ENCODE measurements at places on chromosomes 4 and X.

DNA sequence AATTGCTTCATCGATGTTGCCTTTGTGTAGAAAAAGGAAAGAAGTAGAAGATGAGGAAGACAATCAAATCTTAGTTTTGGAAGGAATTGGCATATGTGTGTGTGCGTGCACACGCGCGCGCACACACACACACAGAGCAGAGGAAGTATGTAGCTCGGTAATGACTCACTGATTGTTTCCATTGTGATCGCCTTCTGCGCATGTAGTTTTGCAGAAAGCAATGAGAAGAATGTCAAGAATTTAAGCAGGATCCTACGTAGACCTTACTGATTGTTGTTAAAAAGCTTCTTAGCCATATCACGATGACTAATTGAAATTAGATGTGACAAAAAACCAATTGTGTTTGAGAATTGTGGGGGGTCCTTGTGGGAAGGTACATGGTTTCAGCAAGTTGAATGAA, 12.8 kb upstream of the LIMCH1 start:
- no peak for DNase-seq

DNA sequence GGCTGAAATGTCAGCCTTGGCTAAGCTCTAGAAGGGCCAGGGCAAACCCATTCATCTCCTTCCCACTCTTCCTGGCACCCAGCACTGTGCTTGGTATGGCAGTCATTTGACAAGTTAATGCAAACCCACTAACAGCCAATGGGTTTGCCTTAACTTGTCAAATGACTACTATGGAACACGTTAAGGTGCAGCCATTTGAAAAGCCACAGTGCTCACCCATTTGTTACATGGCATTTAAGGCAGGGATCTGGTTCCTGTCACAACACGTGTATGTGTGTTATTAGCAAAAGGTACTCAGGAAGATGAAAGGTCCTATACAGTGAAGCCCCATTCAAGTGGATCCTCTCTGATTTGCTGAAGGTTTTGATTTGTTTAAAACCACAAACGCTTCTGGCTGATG, 7.2 kb downstream of the CRMP1 start:
- DNase-seq = no peak

GRCh38 chrX:112270991-112271390, 188.4 kb upstream of the TRPC5 start:
- no peak for DNase-seq

GRCh38 chr4:160141206-160141605, 1038.3 kb downstream of the RAPGEF2 start:
- no peak for DNase-seq

- no peak for DNase-seq
Observed at GRCh38 chr4:79574741-79575451, 166.9 kb upstream of the GK2 start.

DNA sequence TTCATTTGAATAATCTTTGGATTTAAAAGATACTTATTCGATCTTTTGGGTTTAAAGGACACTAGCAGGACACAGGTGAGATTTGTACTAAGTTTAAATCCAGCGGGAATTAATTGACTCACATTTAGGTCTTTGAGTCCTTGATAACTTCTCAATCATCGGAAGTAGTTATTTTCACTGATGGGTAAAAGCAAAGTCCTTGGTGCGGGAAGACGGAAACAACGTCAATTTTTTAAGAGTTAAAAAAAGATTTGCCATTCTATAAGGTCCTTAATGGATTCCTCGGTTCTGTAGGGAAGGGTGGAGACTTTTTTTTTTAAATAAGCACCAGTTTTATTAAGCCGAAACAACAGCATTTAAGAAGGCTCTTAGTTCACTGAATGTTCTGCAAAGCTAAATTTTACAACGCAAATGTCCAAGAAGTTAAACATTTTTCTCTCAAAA, 2.9 kb downstream of the TMSB4X start:
- no peak for DNase-seq

- no peak for DNase-seq
Observed at GRCh38 chr4:62881901-62882300, 1527.3 kb downstream of the TECRL start.

- DNase-seq = no peak
Observed at GRCh38 chr4:37653601-37654000, 32.6 kb downstream of the RELL1 start.

DNA sequence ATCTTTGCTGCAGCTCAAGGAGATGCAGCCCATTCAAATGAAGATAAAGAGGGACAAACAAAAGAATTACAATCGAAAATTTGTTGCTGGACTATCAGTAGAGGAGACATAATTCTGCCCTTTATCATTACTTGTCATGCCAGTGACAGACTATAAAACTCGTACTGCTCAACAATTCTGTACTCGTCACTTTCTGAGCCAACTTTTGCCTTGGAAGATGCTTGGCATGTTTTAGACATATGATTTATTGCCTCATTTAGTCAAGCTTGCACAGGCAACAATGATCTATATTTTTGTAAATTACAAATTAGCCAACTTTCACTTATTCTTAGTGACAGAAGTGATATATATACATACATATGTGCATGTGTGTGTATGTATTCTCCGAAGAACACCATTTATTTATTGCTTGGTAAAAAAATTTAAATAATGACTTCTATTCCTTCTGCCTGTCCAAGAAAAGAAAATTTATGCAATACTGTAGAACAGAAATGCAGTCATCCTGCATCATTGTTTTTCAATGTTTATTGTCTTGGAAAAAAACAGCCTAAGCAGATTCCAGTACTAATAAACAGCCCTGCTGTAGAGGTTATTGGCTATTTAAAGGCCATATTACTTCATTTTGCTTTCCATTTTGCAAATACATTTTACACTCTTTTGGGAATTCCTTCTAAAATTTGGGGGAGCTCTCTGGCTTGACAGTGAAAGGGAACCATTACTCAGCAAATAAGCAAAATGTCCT, 374.9 kb upstream of the GALNT7 start:
- no peak for DNase-seq

GRCh38 chrX:9614016-9614415, 149.2 kb downstream of the TBL1X start:
- no peak for DNase-seq

- DNase-seq = no peak
Observed at GRCh38 chrX:54430519-54430918, 9.7 kb upstream of the TSR2 start.

GRCh38 chr4:120266602-120267001, 200.0 kb upstream of the MAD2L1 start:
- no peak for DNase-seq

GRCh38 chrX:120840827-120841226, 34.8 kb downstream of the CT47B1 start:
- DNase-seq = no peak

DNA sequence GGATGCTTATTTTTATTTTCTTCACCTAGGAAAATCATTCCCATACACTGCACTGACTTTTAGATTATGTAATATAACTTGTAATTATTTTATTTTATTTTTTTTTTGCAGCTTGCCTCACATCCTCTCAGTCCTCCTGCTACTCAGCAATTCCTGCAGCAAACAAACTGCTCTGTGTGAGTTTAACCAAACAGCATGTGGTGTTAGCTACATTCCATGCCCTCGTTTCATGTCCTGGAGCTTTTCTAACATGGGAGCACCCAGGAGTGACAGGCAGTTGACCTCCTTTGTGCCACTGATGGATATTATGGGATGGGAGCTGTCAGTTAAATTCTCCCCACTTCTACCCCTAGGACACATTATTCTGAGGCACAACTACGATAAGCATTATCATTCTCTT, 24.8 kb downstream of the CXCL1 start:
- no peak for DNase-seq

GRCh38 chr4:7900334-7900909, 39.2 kb downstream of the AFAP1 start:
- DNase-seq = no peak

- DNase-seq = no peak
Observed at GRCh38 chr4:8260656-8261111, 8.9 kb upstream of the HTRA3 start.

DNA sequence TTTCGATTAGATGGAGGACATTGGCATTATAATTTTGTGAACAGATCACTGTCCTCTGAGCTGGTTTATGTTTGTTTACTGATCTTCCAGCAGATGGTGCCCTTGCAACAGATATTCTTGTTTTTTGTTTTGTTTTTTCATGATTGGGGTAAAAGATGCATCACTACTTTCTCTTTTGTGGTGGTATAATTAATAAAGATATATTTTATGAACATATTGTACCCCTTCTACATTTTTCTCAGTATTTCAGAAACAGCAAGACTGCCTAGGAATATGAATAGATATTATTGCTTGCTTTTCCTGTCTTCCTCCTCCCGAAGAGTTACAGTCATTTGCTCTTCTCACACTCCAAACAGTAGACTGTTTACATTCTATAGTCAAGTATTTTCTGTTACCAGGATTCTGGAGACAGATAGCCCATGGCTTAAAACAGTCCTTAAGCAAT, 905.2 kb downstream of the TRAM1L1 start:
- no peak for DNase-seq

DNA sequence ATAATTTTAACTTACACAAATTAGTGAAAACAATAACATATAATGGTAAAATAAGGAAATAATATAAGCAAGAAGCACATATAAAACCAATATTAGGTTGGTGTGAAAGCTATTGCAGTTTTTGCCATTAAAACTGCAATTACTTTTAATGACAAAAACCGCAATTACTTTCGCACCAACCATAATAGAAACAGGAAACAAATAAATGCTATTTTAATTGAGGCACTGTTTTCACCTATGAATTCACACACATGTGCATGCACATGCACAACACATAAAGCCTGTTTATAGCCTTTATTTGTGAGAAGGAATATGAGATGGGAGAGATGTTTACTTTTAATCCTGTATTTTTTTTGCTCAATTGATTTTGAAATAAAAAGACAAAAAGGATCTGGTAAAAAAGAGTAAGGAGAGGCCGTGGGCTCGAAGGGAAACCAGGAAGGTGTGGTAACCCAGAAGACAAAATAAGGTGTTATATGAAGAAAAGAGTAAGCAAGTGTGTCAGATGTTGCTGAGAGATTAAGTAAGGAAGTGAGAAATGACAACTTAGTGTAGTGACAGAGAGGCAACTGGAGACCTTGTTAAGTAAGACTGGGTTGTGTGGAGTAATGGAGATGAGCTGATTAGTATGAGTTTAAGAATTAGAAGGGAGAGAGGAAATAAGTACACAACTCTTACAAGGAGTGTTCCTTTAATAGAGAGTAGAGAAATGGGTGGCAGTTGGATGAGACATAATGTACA, 69.0 kb downstream of the KLHL13 start:
- no peak for DNase-seq

GRCh38 chr4:138512756-138513155, 270.6 kb upstream of the SLC7A11 start:
- DNase-seq = no peak

- no peak for DNase-seq
Observed at GRCh38 chr4:17786567-17786966, 5.1 kb upstream of the FAM184B start.

DNA sequence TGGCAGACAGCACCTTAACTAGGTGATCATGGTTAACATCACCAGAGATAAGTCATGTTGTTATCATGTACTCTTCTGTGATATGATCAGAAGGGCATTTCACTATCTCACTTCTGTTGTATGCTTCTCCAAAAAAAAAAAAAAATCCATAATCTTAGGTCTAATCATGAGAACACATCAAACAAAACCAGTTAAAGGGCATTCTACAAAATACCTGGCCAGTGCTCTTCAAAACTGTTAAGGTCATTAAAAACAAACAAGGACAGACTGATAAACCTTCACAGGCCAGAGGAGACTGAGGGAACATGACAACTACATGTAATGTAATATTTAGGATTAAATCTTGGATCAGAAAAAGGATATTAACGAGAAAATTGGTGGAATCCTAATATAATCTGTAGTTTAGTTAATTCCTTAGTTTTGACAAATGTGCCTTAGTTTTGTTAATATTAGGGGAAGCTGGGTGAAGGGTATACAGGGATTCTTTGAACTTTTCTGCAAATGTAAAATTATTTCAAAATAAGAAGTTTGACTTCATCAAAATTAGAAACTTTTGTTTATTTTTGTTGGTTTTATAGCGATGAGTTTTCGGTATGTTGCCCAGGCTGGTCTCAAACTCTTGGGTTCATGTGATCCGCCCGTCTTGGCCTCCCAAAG, 18.0 kb downstream of the RBM10 start:
- no peak for DNase-seq

GRCh38 chr4:173420324-173420752, 21.4 kb upstream of the SCRG1 start:
- no peak for DNase-seq

DNA sequence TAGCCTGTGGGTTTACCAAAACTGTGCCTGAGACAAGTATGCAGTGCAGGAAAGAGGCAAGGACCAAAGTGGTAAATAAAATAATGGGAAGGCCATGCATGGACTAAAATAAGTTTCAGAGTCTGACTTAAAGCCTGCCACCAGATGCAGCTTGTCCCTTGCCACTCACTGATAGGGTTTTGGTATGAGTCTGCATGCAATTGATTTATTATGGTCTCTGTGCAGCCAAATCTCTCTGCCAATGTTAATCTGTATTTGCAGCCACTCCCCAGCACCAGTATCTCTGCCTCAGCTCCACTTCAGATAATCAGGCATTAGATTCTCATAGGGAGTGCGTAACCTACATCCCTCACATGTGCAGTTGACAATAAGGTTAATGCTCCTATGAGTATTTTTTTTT, 5.5 kb upstream of the FGF2 start:
- no peak for DNase-seq

DNA sequence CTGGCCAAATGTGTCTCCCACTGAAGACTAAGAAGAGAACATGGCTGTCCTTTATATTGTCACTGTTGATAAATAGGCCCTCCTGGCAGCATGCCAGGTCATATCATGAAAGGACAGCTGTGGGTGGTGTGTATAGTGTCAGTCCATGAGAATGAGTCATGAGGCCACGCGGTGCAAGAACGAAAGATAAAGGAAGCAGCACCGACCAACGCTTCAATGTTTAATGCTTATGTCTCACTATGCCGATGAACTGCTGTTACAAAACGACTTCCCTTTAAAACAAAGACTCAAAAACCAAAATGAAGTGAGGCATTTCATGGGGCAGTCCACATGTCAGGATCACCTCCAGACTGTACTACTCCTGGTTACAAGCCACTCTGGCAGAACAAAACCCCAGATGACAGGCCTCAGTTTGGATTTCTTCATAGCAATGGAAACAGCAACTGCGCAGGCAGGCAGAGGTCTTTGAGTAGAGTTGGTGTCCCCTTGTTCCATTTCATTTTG, 5.2 kb upstream of the TCEANC start:
- DNase-seq = peak; percentile 54

- DNase-seq = no peak
Observed at GRCh38 chr4:10622728-10623127, 61.8 kb downstream of the CLNK start.

DNA sequence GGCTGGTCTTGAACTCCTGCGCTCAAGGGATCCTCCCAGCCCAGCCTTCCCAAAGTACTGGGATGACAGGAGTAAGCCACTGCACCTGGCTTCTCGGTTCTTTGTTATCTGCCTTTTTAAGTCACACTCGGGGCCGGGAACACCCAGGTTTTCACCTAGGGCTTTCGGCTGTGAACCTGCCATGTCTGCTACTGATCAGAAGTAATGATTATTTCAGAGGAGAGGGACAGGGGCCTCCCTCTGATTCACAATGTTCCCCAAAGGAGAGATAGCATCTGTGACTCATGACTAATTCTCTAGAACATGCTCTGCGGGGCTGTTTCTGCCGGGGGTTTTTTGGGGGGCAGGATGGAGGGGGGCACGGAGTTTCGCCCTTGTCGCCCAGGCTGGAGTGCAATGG, 26.9 kb downstream of the CRLF2 start:
- DNase-seq = no peak
